Activated CD4-positive, alpha-beta T cell treated with anti-CD3 and anti-CD28 coated beads, Interleukin-10, Interleukin-2, amounts not matched to agents 100 ng/mL and 50 ng/mL, durations not matched to agents 16 hours and 8 hours (primary cell): ENCODE measurements at places on chromosomes 13 and 19.

- DNase-seq, result no peak
Measured at GRCh38 chr13:59447031-59447430, 716.7 kb downstream of the DIAPH3 start.

- DNase-seq, result no peak
Measured at GRCh38 chr13:70616847-70617246, 508.6 kb upstream of the KLHL1 start.

DNA sequence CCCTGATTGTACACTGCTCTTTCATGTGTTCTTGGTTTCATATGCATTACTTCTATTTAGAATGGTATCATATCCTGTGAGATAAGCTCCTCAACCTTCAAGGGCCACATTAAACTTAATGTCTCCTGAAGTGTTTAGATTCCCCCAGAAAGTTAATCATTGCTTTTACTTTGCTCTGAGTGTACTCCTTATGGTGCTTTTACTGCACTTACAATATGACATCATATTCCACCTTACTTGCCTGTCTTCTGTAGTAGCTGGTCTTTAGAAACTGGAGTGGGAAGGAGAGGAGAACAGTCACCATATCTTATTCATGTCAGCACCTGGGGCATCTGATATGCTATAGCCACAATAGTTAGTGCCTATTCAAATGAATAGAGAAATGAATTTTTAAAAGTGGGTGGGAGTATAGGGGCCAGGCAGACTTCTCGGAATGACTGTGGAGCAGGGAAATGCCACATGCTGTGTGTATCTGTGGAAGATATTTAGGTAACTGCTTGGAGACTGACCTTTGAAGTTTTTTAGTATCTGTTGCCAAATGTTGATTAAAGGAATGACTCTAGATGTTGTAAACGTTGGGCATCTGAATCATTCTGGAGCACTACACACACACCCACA lies 40.2 kb downstream of the SLAIN1 start:
- DNase-seq, result peak; percentile 24

GRCh38 chr13:108786456-108787200 lies 157.2 kb downstream of the MYO16 start:
- no peak for DNase-seq

DNA sequence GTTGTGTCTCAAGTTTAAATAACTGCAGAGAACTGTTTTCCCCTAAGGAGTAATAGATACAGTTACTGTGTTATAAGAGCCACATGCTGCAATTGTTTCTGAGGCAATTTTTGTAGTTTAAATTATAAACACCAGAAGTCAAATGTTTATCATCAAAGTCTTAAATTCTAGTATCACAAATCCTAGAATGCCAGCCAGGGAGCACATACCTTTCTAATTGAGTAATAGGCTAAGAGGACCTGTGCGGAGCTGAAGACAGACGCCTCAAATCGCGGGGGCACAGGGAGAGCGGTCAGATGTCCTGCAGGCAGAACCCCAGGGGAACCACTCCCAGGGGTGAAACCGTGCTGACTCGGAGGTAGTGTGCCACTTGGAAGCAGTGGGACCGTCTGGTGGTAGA lies 65.2 kb upstream of the TNFRSF19 start:
- no peak for DNase-seq

GRCh38 chr19:33465834-33466233 lies 55.8 kb downstream of the PEPD start:
- no peak for DNase-seq

- DNase-seq, result no peak
Measured at GRCh38 chr13:53499576-53500133, 471.0 kb downstream of the OLFM4 start.

- DNase-seq, result no peak
Measured at GRCh38 chr13:30164146-30164545, 143.2 kb downstream of the KATNAL1 start.

DNA sequence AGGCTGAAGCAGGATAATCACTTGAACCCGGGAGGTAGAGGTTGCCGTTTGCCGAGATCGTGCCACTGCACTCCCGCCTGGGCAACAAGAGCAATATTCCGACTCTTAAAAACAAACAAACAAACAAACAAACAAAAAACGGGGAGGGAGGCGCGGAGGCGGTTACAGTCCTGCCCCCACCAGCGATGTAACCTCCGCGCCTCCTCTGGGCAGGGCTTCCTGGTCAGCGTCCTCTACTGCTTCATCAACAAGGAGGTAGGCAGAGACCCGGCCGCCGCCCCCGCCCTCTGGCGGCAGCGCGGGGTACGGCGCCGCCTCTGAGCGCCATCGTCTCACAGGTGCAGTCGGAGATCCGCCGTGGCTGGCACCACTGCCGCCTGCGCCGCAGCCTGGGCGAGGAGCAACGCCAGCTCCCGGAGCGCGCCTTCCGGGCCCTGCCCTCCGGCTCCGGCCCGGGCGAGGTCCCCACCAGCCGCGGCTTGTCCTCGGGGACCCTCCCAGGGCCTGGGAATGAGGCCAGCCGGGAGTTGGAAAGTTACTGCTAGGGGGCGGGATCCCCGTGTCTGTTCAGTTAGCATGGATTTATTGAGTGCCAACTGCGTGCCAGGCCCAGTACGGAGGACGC lies 10.2 kb downstream of the SNRPD2 start:
- DNase-seq, result peak; percentile 93

DNA sequence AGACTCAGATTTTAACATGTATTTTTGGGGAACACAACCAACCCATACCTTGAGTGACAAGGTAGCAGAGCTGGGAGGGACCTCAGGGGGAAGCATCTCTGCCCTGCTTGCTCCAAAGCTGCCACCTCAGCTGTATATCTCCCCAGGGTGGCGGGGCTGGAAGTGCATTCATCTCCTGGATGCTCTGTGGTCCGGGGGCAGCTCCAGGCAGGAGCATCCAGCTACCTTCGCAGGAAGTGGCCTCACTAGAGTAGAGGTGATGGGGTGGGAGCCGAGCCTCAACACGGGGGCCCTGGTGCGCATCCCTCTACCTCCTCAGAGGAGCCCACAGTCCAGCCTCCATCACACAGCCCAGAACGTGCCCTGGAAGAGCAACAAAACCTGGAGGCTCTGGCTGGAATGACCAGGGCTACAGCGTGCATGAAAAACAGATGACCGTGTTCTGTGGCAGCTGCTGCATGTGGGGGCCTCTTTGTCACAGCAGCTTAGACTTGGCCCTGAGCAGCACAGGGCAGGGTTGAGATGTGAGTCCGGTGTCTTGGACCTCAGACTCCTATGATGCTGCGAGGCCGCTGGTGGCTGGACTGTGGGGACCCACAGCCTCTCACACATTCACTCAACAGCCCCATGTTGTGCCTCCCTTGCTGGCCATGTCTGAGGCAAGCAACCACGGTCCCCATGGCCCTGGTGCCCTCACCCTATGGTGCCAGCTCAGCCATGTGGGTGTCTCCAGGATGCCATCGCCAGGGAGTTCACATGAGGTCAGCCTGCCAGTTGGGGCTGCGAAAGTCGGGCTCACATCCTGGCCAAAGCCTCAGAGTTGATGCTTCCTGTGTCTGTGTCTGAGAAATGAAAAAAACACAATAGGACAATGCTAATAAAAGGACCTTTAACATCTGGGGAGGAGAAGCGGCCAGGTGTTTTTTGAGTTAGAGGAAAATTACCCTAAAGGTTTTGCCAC lies 17.1 kb upstream of the GAS6 start:
- DNase-seq, result no peak

DNA sequence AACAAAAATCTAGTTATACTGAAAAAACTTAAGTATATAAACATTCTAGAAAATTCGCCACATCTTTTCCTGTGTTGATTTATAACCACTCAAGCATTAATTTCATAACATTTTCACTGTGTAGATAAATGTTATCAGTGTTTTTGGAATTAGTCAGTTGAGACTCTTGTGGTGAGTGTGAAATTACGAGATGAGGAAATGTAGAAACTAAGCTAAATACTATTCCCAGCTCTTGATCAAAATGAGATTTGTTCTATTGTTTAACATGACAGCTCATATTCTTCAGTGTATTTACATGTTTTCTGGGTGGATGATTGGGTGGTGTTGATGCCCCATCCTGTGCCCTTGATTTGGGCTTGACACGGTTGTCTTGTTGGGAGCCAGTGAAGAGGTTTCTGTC lies 406.8 kb downstream of the DACH1 start:
- peak; percentile 10 for DNase-seq

GRCh38 chr13:61013796-61014195 lies 401.9 kb downstream of the PCDH20 start:
- DNase-seq, result no peak

- DNase-seq, result no peak
Measured at GRCh38 chr19:13613447-13613846, 107.2 kb upstream of the CACNA1A start.

DNA sequence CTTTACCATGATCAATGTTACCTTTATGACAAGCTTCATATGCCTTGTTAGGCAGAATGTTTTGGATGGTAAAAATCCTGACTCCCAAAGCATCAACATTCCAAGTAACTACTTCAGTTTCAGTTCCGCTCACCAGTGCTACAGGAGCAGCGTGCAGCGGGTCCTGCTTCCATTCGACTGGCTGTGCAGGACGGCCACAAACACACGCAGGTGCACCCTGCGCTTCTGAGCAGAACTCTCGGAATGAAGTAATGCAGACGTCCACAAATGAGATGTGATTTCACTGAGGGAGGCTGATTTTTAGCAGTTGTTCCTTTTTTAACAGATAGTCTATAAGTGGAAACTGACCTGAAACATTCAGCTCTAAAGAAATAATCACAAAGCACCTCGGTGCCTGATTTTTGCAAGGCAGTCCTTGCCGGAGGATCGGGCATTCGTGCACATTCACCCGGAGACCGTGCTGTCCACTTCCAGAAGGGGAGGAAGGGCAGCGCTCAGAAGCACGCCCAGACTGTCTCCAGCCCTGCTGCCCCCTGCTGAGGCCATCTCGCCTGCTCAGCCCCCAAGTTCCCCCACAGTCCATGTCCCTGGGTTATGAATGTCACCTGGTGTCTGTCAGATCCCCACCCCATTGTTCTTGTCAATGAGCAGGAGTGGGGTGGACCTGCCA lies 85.8 kb downstream of the RAB20 start:
- no peak for DNase-seq

GRCh38 chr13:29428310-29429181 lies 166.9 kb downstream of the SLC7A1 start:
- no peak for DNase-seq

DNA sequence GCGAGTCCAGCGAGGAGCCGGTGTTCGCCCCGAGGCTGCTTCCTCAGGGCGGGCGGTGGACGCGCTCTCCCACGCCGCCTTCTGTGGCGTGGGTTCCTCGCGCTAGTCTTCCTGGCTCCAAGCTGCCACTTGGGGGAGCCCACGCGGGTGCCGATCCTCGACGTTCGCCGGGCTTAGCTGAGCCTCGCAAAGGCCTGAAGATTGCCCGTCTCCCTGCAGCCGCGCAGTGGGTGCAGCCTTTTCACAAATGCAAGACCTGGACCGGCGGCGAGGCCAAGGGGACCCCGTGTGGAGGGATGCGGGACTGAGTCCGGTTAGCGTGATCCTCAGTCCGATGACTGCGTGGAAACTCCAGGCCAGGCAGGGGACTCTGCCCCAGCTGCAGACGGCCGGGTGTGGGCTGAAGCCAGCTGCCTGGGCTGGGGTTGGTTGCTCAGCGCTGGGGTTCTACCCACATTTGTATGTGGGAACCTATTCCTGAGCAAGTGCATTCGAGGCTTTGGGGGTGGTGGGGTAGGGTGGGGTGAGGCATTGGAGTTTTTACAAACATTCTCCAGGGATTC lies 16.6 kb upstream of the LRP3 start:
- DNase-seq, result no peak

GRCh38 chr19:7063339-7063738 lies 4.9 kb upstream of the MBD3L3 start:
- no peak for DNase-seq
